ENCODE measurements at places on chromosomes 13 and 19.
A peak's percentile ranks its signal among the peaks of the same experiment; 100 is the strongest.

- no peak for DNase-seq
Measured at GRCh38 chr19:8877854-8878705, 45.9 kb downstream of the MBD3L1 start.

GRCh38 chr19:33811736-33812387, 15.2 kb downstream of the KCTD15 start:
- DNase-seq = no peak

- DNase-seq = no peak
Measured at GRCh38 chr13:41468631-41469030, 11.3 kb downstream of the RGCC start.

- no peak for DNase-seq
Measured at GRCh38 chr13:23021906-23022305, 158.9 kb upstream of the SGCG start.

GRCh38 chr19:6761053-6761676, 6.1 kb downstream of the SH2D3A start:
- DNase-seq = peak; percentile 39

DNA sequence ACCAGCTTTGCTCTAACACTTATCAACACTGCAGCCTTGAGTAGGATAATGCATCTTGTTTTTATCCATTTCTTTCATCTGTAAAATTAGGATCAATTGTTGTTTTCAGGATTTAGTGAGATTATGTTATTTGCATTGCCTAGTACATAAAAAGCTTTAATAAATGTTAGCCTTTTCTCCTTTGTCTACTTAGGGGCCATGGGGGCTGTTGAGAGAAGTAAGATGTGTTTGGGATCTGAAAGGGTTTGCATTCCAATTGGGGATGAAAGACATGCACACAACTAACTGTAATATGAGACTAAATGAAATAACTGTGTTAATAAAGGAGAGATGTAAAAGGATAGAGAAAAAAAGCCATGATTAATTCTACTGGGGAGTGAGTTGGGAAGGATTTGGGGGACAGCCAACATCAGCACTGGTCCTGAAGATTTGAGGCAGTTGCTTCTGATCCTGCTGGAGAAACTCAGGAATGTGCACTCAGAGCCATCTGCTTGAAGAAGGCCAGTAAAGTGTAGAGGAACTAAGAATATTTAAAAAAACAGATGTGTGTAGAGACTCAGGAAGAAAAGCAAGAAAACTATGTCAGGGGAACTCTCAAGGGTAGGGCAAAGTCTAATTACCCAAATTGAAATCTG, 236.3 kb downstream of the OLFM4 start:
- DNase-seq = no peak

All from cardiac fibroblast (primary cell).